Mesothelial cell of epicardium (in vitro differentiated cells): ENCODE measurements at places on chromosomes 7 and 10. TPM values are rescaled to one million over a fixed set of nuclear protein-coding genes. Genes with fewer than 3 reads are reported as not detected.
A peak's percentile ranks its signal among the peaks of the same experiment; 100 is the strongest.

The TNKS2 gene
- total RNA-seq: 53.7 to 54.2 TPM (median 53.8 TPM) in 3 replicates

DNA sequence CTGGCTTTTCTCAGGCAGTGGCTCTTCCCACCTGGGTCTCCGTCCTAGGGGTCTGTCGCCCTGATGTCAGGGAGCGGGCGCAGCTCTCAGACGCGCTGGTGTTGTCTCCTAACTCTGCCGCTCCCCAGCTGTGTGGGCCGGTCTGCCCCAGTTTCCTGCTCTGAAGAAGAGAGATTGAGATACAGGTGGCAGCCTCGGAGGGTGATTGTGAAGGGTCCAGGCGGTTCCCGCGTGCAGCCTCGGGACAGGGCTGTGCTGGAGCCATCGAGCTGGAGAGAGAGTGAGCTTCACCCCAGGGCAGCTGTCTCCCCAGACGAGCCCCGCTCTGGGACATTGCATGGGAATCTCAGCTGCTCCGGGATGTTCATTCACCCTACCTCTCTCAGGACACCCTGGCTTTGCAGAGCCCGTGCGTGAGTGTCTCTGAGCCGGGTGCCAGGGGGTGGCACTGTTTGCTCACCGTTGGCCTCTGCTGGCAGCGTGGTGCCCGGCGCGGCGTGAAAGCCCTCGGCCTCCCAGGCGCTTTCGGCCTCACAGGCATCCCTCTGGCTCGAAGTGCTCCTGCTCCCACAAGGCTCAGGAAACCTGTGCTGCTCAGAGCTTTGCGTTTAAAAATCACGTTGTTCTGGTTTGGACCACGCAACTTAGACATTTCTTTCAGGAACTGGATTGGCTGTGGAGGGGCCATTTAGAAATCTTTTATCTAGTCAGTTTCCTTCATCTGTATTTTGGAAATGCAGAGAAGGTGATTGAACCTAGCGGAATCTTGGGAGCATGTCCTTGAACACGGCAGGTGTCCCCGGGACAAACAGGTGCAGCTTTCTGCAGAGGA is 33.8 kb upstream of the ZFAND2A start:
- H3K4me3 ChIP-seq: no peak overlapping the region
- H3K36me3 ChIP-seq: no peaks in the 10 kb centered on the region
- H3K27me3 ChIP-seq: peaks cover 66% of the 10 kb centered on the region
- DNase-seq: no peak

DNA sequence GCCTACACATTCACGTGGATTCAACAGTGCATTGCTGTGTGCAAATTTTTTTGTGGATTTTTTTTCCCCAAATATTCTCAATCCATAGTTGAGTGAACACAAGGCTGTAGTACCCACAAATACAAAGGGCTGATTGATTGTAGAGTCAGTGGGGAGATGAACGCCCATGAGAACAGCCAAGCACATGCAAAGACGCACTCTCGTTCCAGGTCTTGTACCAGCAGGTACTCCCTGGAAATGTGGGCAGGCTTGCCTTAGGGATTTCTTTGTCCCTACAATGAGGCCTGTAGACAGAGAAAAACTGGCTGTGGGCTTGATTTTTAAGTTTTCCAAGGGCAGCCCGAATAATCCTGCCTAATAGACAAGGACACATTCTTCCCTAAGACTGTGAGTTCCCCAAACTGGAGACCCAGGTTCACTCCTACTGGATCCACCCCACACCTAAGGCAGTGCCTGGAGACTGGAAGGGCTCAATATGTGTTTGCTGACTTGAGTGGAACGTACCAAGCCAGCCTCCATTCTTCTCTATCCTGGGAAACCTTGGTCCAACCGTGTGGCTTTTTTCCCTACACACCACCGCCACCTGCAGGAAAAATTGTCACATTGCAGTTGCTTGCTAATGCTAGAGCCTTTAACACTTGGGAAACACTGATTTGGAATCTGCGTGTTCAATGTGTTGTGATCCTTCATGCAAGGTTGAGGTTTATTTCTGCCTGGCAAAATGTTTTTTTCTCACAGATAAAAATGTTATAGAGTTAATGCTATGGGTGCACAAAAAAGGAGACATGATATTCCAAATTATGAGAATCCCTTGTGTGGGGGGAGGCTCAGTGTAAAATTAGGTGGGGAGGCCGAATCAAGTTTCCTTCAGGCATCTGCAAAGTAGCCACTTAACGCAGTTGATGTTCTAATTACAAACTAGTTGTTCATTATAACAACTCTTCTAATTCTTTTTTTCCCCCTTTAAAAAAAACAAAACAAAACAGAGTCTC is 49.3 kb downstream of the PPP1R17 start:
- H3K4me3 ChIP-seq: no peak overlapping the region
- DNase-seq: peak; percentile 75
- no peak overlapping the region for H3K27ac ChIP-seq
- no peaks in the 10 kb centered on the region for H3K36me3 ChIP-seq
- peaks cover 19% of the 10 kb centered on the region for H3K27me3 ChIP-seq

The SPAG6 gene
- total RNA-seq: 0.16 to 0.45 TPM (median 0.18 TPM) in 3 replicates

GRCh38 chr7:35035511-35035961 is 1.7 kb downstream of the DPY19L1 start:
- H3K27me3 ChIP-seq: no peaks in the 10 kb centered on the region
- H3K4me3 ChIP-seq: peak overlapping the region; percentile 98
- no peak for DNase-seq
- H3K36me3 ChIP-seq: no peaks in the 10 kb centered on the region
- H3K4me1 ChIP-seq: peaks cover 21% of the 10 kb centered on the region

The ADAM22 gene
- 4.3 to 6.3 TPM (median 4.7 TPM) in 3 replicates for total RNA-seq

The ANKRD2 gene
- total RNA-seq: 0.20 to 0.24 TPM (median 0.20 TPM) in 3 replicates

DNA sequence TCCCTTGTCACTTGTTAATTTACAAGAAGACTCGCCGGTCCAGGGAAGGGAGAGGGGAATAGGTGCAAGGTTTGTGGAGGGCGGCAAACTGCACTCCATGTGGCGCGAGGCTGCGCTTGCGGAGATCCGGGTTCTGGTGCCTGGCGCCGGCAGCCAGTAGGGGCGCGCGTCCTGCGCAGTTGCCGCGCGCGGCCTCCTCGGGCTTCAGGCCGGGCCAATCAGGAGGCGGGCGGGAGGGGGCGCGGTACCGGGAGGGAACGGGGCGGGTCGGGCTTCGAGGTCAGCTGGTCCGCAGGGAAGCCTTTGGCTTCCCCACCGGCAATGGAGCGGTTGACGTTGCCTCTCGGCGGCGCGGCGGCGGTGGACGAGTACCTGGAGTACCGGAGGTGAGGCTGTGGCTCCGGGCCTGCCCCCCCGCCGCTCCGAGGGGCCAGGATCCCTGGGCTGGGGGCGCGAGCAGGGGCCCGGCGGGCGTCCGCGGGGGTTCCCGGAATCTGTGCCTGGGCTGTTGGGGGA is at the start of gene FAM221A:
Gene FAM221A, plus strand, starts transcription at position 302 of the 516 bp plus-strand sequence. Its CDS starts 20 bp downstream, at position 322.
- peaks cover 4% of the 10 kb centered on the region for H3K4me1 ChIP-seq
- no peaks in the 10 kb centered on the region for H3K27me3 ChIP-seq
- H3K4me3 ChIP-seq: peak within 1 kb of the TSS; percentile 86
- no peaks in the 10 kb centered on the region for H3K36me3 ChIP-seq
- peak within 1 kb of the TSS; percentile 94 for H3K27ac ChIP-seq
- peak; percentile 62 for DNase-seq

The HPS6 gene
- 14.2 to 15.2 TPM (median 14.5 TPM) in 3 replicates for total RNA-seq

DNA sequence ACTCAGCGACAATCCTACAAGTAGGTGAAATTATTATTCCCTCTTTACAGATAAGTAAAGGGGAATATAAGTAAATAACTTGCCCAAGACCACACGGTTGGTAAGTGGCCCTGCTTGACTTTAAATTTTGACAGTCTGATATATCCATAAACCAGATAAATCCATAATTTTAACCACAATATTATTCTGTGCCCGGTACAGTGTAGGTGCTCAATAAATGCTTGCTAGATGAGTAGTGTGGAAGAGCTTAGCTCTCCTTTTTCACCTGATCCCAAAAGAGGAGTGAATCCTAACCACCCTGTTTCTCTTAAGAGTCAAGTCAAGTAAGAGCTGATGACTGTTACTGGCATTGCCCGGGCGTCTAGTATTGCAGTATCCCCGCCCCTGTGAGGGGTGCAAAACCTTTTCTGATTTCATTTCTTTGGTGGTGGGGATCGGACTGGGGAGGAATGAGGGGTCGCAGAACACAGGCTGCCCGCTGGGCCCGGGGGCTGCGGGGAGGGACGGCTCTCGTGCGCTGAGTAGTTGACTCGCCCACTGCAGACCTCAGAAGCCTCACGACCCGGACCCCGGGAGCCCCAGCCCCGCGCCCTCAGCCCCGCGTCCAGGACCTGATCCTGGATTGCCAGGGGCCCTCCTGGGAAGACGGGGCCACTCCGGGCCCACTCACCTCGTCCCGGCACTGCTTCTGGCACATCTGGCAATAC is 490 bp downstream of the KIN start:
- H3K27me3 ChIP-seq: no peaks in the 10 kb centered on the region
- peaks cover 23% of the 10 kb centered on the region for H3K4me1 ChIP-seq
- DNase-seq: no peak

DNA sequence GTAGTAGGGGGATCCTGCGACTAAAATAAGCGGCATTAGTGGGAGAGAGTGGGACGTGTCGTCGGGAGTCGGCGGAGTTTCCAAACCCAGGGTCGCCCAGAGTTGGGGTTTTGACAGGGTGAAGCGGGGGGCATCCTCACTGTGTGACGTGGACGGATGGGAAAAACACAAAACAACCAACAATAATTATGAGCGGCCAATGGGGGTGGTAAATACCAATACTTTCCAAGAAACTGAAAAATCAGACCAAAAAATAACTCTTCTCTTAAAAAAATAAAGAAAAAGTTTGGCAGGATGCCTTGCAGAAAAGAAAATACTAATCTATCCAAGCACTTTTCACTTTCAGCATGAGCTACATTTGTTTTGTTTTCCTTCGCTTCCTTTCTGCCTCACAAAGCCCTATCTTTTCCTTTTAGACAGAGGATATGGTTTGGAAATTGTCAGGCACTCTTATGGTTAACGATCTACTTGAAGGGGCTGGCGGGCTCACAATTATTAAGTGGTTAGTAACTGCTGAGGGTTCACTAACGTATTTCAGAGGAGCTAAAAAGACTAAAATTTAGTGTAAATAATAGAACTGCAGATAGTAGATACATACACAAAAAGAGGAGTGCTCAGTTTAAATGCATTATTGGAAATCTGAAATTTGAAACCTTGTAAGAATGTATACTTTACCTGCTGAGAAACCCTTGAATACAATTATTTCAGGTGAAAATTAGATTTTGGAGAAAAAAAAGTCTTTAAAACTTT is 802 bp upstream of the CDK6 start:
- H3K27me3 ChIP-seq: no peaks in the 10 kb centered on the region
- DNase-seq: peak; percentile 53
- peak overlapping the region; percentile 91 for H3K4me3 ChIP-seq
- H3K4me1 ChIP-seq: peaks cover 20% of the 10 kb centered on the region

The LDB3 gene
- total RNA-seq: 0.14 to 0.44 TPM (median 0.22 TPM) in 3 replicates

DNA sequence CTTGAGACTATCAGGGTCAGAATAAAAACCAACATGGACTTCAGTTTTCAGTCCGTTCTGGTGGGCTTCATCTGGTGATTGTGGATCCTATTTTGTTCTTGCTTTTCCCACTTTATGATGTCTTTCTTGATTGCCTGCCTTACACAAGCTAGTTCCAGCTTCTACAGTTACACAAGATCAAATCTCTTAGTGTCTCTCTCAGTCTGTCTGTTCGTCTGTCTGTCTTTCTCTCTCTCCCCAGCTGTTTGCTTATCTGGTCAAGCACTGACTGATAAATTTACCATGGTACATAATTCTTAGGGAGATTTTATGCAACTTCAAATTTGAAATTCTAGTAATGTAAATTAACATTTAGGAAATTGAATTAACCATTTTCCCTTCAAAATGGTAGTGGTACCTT is 35.8 kb downstream of the TAX1BP1 start:
- H3K4me1 ChIP-seq: peaks cover 2% of the 10 kb centered on the region
- no peak for DNase-seq
- H3K4me3 ChIP-seq: no peak overlapping the region
- H3K36me3 ChIP-seq: peaks cover 7% of the 10 kb centered on the region

GRCh38 chr10:86439544-86439943 is 72.9 kb upstream of the GRID1 start:
- peak overlapping the region; percentile 47 for H3K27ac ChIP-seq
- H3K27me3 ChIP-seq: no peaks in the 10 kb centered on the region
- peaks cover 12% of the 10 kb centered on the region for H3K4me1 ChIP-seq

The CTAGE6 gene
- 0.14 to 0.36 TPM in 2 of 3 replicates, not detected in the other for total RNA-seq

The GBX1 gene
- 0.20 TPM in 1 of 3 replicates, not detected in the others for total RNA-seq

- H3K27me3 ChIP-seq: no peaks in the 10 kb centered on the region
- no peak overlapping the region for H3K27ac ChIP-seq
- peak overlapping the region; percentile 71 for H3K4me3 ChIP-seq
- no peaks in the 10 kb centered on the region for H3K36me3 ChIP-seq
These were observed 270.7 kb downstream of the RPS24 start for GRCh38 chr10:78304091-78305045.

- H3K27ac ChIP-seq: no peak overlapping the region
- no peak for DNase-seq
- H3K36me3 ChIP-seq: peaks cover 1% of the 10 kb centered on the region
- H3K4me1 ChIP-seq: no peaks in the 10 kb centered on the region
- H3K4me3 ChIP-seq: no peak overlapping the region
- H3K27me3 ChIP-seq: peaks cover 4% of the 10 kb centered on the region
These were observed 181.5 kb upstream of the GNAI1 start for GRCh38 chr7:79953130-79953529.

The LIPN gene
- total RNA-seq: not detected in 3 replicates

DNA sequence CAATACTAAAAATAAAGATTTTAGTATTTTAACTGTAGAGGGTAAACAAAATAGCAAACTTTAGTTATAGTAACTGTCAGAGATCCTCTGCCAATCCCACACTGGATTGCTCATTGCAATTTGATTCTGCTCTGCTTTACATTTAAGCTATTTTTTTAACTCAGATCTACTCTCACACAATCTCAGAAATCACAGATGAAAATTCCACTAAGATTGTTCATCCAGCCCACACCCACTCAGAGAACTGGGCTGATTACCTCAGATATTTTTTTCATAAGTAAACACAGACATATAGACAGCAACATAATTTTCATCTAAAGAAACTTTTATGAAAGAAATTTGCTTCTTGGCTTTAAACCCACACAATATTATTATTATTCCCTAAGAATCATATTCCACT is 7.0 kb downstream of the OSBPL3 start:
- H3K27ac ChIP-seq: peak overlapping the region; percentile 52
- H3K4me1 ChIP-seq: peaks cover 36% of the 10 kb centered on the region
- H3K4me3 ChIP-seq: no peak overlapping the region
- peaks cover 5% of the 10 kb centered on the region for H3K27me3 ChIP-seq
- no peaks in the 10 kb centered on the region for H3K36me3 ChIP-seq

The ATOH7 gene
- total RNA-seq: 0.18 to 0.70 TPM (median 0.38 TPM) in 3 replicates

The SLC26A3 gene
- not detected in 3 replicates for total RNA-seq

DNA sequence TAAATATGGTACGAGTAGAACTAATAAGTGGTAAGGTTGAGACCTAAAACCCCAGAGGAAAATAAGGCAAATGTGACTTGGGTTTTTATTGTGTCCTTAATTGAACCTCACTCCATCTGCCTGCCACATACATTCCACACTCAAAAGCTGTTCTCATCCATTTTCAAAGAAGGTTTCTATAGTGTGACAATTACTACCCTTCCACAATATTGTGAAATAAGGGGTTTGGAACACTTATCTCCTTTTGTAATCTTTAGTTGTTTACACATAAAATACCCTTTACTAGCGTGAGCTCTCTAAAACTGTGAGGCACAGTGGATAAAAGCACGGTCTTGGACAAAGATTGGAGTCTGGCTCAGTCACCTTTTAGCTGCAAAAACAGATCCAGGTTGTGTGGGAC is 166.6 kb downstream of the THSD7A start:
- H3K4me3 ChIP-seq: no peak overlapping the region
- H3K4me1 ChIP-seq: no peaks in the 10 kb centered on the region
- no peak overlapping the region for H3K27ac ChIP-seq
- H3K36me3 ChIP-seq: no peaks in the 10 kb centered on the region
- no peaks in the 10 kb centered on the region for H3K27me3 ChIP-seq

- no peak for DNase-seq
- H3K36me3 ChIP-seq: no peaks in the 10 kb centered on the region
- H3K4me1 ChIP-seq: peaks cover 1% of the 10 kb centered on the region
These were observed 634.1 kb downstream of the GALNT17 start for GRCh38 chr7:71766016-71766415.

The SHH gene
- 0.58 to 0.75 TPM (median 0.73 TPM) in 3 replicates for total RNA-seq

The RSU1 gene
- 33.0 to 36.2 TPM (median 35.3 TPM) in 3 replicates for total RNA-seq
